ENCODE measurements at places on chromosomes 3 and 15.

DNA sequence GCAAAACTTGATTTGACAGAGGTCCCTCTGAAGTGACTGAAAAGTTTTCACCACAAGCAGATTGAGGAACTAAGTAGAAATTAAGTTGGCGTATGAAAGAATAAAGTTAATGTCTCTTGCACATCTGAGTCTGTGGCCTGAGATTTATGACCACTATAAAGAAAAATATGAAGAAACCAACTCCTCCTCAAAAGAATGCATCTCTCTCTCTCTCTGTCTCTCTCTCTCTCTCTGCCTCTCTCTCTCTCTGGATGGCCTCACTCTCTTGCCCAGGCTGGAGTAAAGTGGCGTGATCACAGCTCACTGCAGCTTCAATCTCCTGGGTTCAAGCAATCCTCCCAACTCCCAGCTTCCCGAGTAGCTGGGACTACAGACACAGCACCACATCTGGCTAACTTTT lies 55.2 kb downstream of the RPL22L1 start:
- DNase-seq = no peak

- DNase-seq = no peak
These were observed 11.2 kb downstream of the NCKIPSD start for GRCh38 chr3:48674505-48674904.

GRCh38 chr3:153163756-153164550 lies 1.9 kb downstream of the RAP2B start:
- DNase-seq = no peak

- DNase-seq = peak; percentile 27
These were observed 53.4 kb upstream of the CCDC174 start for GRCh38 chr3:14598143-14598569.

DNA sequence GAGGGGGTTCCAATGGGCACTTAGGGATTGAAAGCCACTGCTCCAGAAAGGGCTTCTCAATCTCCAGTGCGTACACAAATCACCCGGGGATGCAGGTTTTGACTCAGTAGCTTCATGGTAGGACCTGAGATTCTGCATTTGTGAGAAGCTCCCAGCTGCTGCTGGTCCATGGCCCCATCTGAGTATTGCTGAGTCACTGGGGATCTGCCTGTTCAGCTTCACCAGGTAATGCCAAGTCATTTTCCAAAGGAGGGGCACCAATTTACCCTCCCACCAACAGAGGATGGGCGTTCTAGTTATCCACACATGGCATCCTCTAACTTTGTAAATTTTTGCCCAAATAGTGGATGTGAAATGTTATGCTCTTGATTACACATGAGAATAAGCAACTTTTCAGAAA lies 12.9 kb upstream of the CEMIP start:
- no peak for DNase-seq

GRCh38 chr3:171873580-171873979 lies 30.4 kb downstream of the TMEM212 start:
- DNase-seq = no peak

DNA sequence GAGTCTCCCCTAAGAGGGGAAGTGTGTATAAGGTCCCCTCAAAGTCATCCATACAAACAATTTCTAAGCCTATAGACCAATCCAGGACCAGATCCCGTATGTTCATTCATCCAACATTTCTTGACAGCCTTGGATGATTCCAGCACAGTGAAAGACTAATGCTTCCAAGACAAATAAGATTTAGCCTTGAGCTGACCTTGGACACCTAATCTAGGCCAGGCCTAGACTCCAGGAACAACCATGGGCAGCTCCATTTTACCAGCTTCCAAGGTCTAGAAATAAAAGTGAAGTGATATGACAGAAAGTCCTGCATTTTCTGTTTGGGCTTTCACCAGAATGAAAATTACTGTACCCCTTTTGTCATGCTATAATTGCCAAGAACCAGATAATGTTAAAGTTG lies 67.9 kb upstream of the BCL6 start:
- DNase-seq = no peak

- DNase-seq = no peak
These were observed 56.8 kb downstream of the DNAH1 start for GRCh38 chr3:52372822-52373504.

DNA sequence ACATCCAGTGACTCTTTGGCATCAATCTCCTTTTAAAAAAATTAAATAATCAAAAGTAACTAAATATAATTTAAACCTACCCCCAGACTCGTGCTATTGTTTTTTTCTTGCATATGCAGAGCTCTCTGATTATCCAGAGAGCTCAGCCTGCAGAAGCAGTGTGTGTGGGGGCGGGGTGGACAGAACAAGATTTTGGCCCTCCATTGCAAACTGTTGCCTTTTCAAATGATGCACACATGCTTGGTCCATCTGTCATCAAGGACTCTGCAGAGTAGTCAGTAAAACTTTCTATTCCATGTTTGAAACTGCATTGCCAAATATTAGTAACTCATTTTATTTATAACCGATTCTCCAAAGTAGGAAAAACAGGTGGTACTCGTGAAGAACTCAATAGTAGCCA lies 28.6 kb upstream of the STXBP5L start:
- no peak for DNase-seq

DNA sequence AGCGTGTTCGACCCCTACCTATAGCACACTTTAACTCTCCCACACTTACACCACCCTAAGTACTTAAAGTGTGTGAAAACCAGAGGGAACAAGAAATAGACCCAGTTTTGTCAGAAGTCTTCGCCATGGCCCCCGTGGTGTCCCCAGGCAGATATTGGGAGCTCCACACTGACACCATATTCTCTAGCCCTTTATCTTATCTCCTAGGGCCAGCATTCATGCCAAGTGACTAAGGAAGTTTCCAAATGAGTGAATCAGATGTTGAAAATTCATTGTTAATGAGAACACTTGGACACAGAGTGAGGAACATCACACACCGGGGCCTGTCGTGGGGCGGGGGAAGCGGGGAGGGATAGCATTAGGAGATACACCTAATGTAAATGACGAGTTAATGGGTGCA lies 31.8 kb downstream of the P3H2 start:
- no peak for DNase-seq

DNA sequence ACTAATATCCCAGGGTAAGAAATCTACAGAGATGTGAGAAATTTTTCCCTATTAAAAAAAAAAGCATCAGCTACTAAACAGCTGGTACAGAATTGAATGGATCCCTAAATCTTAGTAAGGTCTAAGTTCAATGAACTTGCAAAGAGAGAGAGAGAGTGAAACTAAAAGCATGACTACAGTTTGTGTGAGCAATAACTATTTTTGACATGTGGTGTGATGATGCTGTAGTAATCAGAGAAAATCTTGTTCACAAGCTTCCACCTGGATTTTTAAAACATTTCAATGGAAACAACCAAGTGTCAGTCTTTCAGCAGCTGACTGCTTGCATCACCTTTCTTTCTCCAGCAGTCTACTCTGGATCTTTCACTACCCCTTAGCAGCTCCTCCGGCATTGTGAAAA lies 45.2 kb upstream of the ABI3BP start:
- no peak for DNase-seq

DNA sequence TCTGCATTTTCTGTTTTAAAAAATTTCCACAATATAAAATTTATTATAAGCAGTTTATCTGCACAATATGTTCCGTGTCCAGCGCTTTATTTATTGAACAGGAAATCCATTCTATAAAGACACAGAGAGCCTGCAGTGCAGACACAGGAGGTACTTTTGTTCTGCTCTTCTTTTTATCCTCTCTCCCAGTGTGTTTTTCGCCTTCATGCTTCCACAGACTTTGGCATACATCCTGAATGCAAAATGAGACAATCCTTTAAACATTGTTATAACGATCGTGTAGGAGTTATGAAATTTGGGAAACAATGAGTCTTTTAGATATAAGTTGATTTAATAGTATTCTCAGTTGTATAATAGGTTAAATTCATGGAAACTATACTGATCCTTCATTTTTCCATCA lies 749.2 kb downstream of the NAALADL2 start:
- no peak for DNase-seq

- DNase-seq = peak; percentile 10
These were observed 22.8 kb downstream of the MYO1E start for GRCh38 chr15:59349680-59350420.

DNA sequence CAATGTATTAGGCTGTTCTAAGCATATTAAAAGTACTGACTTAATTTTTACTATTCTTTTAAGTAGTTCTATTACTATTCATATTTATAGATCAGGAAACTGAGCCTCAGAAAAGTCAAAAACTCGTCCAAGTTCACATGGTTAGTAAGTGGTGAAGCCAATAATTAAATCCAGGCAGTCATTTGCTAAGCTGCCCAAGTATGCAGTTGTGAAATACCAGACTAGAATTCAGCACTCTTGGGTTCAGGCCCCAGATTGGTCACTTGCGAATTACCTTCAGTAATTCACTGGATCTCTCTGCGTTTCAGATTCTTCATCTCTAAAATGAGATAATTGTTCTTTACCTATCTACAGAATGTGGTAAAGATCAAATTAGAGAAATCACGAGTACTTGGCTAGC lies 161.9 kb upstream of the CADPS start:
- DNase-seq = no peak

GRCh38 chr3:119703820-119704531 lies 1.2 kb downstream of the CFAP91 start:
- no peak for DNase-seq

DNA sequence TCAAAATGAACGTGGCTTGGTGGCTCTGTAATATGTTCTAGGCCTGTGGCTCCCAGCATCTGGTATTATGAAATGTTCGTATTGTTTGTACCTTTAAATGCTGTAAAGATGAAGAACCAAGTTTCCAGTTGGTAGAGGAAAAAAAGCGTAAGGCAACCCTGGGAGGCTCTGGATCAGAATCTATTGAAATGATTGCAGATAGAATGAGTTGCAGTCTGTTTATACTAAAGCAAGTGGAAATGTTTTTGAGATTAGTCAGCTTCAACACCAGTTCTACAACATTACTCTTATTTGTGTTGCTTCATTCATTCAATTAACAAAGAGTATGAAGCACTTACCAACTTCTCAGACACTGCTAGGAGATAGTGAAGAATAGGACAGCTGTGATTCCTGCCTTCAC lies 5.3 kb downstream of the ARL6IP5 start:
- DNase-seq = no peak

GRCh38 chr3:188554404-188554803 lies 400.4 kb downstream of the LPP start:
- DNase-seq = no peak

DNA sequence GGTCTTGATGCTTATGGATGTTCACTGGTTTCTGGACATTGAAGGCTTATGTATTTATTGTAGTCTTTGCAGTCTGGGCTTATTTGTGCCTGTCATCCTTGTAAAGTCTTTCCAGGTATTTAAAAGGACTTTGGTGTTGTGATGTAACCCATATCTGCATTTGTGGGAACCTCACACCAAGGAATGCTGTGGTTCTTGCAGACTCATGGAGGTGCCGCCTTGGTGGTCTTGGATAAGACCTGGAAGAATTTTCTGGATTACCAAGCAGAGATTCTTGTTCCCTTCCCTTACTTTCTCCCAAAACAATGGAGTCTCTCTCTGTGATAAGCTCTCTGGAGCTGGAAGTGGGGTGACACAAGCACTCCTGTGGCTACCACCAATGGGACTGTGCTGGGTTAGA lies 363.5 kb upstream of the NECTIN3 start:
- DNase-seq = no peak

GRCh38 chr3:83802801-83803200 lies 1156.0 kb upstream of the CADM2 start:
- no peak for DNase-seq

DNA sequence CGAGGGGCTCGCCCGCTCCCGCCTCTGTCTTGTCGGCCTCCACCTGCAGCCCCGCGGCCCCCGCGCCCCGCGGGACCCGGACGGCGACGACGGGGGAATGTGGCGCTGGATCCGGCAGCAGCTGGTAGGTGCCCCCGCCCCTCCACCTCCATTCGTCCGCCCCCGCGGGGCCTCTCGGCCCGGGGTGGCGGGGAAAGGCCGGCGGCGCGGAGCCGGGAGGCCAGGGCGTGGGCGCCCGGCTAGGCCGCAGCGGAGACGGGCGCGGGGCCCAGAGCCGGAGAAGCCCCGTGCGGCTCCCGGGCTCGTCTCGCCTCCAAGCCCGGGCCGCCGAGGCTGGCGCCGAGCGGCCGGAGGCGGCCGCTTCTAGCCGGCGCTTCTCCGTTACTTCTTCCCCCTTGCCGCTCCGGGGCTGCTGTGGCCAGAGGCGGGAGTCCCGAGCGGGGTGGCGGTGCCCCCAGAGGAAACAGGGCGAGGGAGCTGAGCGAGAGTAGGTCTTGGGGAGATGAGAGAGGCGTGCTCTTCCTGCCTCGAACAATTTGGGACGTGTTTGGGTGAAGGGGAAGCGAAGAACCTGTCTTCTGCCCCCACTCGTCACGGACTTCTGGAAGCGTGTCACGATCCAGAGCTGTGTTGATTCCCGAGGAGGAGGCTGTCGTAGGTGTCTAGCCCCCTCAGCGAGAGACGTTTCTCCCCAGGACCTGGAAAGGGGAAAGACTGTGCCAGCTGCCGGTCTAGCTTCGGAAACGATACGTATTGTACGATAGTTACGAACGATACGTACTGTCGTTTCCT lies 555 bp downstream of the ATP11B start:
- DNase-seq = peak; percentile 26

- DNase-seq = no peak
These were observed 22.3 kb upstream of the OR5K4 start for GRCh38 chr3:98331329-98331728.

DNA sequence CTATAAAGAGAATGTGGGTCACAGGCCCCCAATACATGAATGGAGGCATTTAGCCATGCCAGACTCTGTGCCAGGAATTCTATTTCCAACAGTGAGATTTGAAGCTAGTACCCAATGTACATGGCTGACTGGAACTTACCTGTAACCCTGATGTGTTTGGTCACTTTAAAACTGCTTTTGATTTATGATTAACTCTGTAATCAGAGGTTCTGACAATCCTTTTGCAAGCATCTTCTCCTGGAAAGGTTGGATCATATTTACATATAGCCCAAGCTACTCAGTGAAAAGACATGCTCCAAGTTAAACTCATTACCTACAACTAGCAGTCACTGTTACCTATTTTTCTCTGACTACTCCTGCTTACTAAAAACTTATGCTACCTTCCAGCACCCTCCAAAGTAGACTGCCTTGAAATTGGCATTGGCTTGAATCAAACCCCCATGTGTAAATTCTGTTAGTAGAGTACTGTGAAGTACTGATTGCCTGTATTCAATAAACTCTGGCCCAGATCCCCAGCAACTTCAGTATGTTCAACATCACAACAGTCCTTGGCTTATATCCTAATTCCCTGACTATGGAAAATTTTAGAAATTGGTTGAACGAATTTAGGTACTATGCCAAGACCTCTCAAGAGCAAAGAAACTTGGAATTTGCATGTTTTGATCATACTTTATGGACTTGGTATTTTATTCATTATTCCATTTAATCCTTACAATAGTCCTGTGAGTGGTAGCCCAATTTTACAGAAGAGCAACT lies 665.6 kb upstream of the NECTIN3 start:
- no peak for DNase-seq

GRCh38 chr3:177828208-177828565 lies 630.9 kb upstream of the TBL1XR1 start:
- DNase-seq = no peak

DNA sequence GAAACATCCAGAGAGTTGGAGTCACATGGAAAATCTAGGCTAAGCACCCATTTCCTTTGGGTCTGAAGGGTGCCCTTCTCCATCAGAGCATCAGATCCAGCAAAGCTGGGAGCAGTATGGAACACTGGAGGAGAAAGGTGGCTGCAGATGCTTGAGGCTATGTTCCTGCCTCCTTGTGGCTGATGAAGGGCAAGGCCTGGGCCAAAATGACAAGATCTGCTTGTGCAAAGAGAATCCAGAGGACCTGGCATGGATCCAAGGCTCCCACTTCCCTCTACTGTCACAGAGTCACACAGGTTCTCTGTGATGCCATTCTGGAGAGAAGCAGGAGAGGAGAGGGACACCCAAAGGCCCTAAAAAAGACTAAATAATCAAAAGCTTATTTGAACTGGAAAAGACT lies 9.2 kb upstream of the ATP8B4 start:
- no peak for DNase-seq

GRCh38 chr3:120013481-120013880 lies 80.8 kb downstream of the GSK3B start:
- no peak for DNase-seq
